ENCODE measurements at places on chromosomes 2 and 18. TPM values are rescaled to one million over a fixed set of nuclear protein-coding genes. Genes with fewer than 3 reads are reported as not detected.

IWS1 gene
- 56.5 TPM for total RNA-seq

LRRC30 gene
- total RNA-seq = not detected

C2orf66 gene
- not detected for total RNA-seq

ASPRV1 gene
- total RNA-seq = 1.3 TPM

GRCh38 chr2:45882707-45883602, 231.5 kb downstream of the PRKCE start:
- no peak for DNase-seq

- DNase-seq = no peak
Observed at GRCh38 chr18:34870555-34871310, 160.6 kb downstream of the DTNA start.

GAL3ST2 gene
- 1.1 TPM for total RNA-seq

SULT1C2 gene
- total RNA-seq = not detected

GRCh38 chr2:70930371-70931329, 5.0 kb upstream of the ATP6V1B1 start:
- no peak for DNase-seq

GRCh38 chr2:69830045-69830905, 815 bp downstream of the GMCL1 start:
- DNase-seq = peak; percentile 53

DNA sequence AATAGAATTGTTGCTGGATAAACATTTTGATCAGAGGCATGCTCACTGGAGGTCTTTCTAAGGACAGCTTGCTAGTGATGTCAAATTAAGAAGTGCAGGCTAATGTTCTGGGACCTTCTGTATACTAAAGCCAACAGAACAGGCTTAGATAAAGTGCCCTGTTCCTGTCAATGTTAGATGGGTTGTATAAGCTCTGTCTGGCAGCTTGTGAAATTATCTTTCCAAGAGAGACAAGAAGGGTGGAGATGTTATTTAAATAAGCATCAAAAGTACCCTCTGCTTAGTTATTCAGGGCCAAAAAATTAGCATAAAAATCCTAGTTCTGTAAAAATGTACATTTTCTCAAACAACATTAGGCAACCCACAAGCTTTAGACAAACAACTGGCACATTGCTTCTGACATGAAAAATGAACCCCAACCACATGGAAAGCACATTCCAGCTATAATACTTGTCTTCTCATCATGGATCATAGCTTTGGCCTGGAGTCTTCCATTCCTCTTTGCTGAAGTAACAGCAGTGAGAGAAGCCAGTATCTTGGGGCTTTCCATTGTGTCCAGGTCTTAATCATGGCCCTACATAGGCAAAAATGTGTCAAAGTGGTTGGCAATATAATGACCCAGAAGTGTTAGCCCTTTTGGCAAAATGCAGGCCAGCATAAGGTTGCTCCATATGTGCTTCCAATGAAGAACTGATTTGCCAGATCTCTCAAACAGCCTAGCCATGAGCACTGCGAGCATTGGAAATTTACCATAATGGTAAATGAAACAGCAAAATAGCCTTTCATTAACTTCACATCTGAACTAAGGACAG, 478.1 kb upstream of the ZNF804A start:
- DNase-seq = no peak

- DNase-seq = no peak
Observed at GRCh38 chr2:85807756-85808155, 54.0 kb downstream of the ATOH8 start.

DNA sequence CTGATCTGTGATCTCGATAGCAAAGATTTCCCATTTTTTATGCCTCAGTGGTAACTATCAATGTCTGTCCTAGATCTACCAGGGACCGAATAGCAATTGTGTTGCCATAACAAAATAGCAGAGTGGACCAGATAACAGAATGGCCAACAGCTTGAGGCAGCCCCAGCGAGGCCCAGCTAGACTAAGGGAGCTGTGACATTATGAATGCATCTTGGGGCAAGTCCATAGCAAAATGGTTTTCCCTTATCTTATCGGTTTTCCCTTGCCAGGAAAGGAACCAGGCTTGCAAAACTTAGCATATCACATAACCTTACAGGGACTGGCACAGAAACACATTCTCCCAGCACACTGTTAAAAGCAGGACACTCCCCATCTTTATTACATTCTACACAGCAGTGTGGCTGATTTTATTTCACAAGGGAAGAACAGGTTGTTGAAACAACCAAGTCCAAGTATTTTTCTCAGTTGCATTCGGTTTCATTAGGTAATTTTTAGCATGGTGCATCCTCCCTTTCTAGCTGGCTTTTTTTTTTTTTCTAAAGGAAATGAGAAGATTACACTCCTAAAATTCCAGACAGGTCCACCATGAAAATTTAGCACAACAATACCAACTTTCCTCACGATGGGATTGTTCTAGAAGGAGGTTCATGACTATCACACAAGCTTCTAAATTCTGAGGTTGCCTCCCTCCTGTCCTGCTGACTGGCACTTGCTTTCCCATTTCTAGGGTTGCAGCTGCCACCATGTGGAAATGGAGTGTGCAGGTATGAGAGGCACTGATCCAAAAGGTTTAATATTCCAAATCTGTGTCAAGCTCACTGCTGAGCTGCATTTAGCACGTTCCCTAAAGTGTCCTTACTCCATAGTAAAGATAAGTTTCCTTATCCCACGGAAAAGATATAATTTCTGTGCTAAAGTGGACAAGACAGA, 97.0 kb upstream of the SLC35G4 start:
- DNase-seq = peak; percentile 54

GREB1L gene
- not detected for total RNA-seq

TRIM43 gene
- not detected for total RNA-seq

CFAP65 gene
- not detected for total RNA-seq

All from OCI-LY7 (cell line).